ENCODE measurements at places on chromosomes 7 and 10.
A peak's percentile ranks its signal among the peaks of the same experiment; 100 is the strongest.

DNA sequence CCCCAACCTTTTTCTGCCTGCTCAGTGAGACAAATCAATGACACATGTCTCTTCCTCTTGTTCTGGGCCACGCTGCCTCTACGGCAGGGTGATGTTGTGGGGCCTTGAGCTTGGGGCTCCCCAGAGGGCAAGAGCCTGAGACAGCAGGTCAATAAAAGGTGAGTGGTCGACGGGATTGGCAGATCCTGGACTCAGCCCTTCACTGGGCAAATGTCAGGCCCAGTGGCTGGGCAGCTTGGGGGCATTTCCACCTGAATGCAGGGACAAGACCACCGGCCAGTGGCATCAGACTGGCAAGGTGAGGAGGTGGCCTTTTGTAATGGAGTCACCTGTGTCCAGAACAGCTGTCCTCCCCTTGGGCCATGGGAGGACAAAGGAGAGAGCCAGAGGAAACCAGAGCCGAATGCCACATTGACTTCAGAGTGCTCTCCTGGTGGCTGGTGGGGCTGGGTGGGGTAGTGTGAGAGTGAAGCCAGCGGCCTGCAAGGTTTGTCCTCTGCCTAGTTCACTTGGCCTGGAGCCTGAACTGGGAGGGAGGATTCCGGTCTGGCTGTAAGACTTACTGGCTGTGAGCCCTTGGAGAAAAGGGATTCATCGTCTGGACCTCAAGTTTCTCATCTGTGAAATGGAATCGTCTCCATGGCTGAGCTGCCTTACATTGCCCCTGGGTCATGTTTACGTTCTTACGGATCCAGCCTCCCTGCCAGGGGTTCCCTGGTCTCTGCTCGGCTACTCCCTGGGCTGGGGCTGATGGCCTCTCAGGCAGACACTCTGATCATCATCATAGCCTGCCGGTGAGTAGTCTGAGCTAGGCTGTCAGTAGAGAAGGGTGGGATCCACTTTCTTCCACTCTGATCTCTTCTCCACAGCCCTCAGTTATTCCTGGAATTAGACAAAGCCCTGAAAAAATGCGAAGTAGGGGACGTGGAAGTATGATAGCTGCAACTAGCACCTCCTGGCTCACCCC lies 25.4 kb upstream of the CRHR2 start:
- no peak for DNase-seq

- no peak for DNase-seq
These were observed 24.4 kb downstream of the CACNA2D1 start for GRCh38 chr7:82419200-82419599.

- DNase-seq: no peak
These were observed 1.4 kb downstream of the DNAH11 start for GRCh38 chr7:21544303-21544656.

- no peak for DNase-seq
These were observed 111.0 kb upstream of the KMT2E start for GRCh38 chr7:104903044-104903443.

DNA sequence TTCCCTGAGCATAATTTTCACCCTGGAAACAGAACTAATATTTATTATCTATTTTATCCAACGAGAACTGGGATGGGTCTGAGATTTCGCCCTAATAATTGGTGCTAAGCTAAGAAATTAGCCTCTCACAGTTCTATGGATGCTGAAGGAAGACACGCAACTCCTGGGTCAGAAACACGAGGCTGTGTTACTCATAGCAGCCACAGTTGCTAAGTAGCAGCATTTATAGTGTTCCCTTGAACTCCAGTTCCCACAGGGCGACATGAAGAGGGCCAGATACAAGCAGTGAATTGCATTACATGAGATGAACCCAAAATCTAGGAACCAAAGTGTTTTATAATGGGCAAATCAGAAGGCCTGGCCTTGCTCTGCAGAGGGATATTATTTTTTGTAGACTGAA lies 109.8 kb upstream of the AGR3 start:
- DNase-seq: no peak

DNA sequence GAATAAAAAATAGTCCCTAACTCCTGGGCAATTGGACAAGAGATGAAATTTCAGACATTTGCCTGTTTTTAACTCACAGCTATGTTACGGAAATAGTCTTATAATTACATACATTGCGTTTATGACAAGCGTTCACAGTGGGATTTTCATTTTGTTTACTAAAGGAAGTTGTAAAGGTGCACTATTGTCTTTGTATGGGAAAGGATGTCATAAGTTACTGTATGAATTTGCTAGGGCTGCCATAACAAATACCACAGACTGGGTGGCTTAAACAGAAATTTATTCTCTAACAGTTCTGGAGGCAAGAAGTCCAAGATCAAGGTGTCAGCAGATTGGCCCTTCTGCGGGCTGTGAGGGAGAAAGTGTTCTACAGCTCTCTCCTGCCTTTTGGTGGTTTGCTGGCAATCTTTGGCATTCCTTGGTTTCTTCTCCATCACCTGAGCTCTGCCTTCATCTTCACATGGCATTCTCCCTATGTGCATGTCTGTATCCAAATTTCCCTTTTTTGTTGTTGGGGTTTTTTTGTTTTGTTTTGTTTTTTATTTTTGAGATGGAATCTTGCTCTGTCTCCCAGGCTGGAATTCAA lies 5.6 kb downstream of the NFE2L3 start:
- DNase-seq: no peak

GRCh38 chr7:141276031-141276430 lies 202.2 kb downstream of the TMEM178B start:
- DNase-seq: no peak

GRCh38 chr7:32560075-32560474 lies 64.8 kb downstream of the AVL9 start:
- DNase-seq: no peak

- DNase-seq: no peak
These were observed 110.0 kb downstream of the SPAG6 start for GRCh38 chr10:22455068-22455857.

GRCh38 chr10:19367176-19367575 lies 318.6 kb downstream of the MALRD1 start:
- no peak for DNase-seq

GRCh38 chr10:65470986-65471385 lies 1454.8 kb upstream of the LRRTM3 start:
- DNase-seq: no peak

DNA sequence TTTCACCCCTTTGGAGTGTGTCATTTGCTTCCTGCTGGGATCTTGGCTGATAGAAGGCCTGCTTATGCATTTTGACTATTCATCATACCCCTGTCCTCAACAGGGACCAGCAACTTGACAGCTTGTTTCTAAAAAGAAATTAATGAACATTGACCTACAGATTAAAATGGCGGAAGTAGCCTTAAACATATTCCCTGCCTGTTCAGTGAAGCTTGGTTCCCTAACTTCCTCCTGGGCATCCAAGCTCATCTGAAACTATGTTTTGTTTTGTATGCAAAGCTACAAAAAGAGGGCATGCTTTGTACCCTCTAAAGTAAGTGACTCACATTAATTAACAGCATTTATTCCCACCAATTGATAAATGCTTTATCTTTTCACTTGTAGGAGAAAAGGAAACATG lies 26.8 kb upstream of the CDK14 start:
- DNase-seq: no peak

DNA sequence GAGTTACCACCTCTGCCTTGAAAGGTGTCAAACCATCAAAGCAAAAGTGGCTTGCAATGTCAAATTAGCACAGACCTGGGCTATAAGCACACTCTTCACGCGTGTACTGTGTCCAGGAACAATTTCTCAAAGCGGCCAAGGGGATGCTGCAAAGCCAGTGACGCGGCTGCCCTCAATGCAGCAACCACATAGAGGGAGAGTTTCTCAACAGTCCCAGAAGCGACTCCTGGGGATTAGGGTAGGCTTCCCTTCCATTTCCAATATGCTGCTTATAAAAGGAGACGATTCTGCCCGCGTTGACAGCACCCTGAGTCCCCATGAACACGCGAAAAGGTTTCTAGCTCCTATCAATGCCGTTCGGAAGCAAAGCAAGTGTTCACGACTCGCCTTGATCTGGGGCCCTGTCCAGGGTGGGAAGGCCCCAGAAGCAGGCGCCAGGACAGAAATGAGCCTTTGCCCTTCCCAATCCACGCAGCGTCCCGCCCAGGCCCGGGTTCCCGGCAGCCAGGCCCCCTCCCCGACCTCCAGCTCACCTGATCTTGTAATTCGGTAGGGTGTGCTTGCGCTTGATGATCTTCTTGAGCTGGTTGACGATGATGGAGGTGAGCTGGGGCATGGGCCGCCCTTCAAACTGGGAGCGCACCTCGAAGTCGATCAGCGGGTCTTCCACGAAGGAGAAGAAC lies 1.3 kb downstream of the PDZD8 start:
- DNase-seq: peak; percentile 32

DNA sequence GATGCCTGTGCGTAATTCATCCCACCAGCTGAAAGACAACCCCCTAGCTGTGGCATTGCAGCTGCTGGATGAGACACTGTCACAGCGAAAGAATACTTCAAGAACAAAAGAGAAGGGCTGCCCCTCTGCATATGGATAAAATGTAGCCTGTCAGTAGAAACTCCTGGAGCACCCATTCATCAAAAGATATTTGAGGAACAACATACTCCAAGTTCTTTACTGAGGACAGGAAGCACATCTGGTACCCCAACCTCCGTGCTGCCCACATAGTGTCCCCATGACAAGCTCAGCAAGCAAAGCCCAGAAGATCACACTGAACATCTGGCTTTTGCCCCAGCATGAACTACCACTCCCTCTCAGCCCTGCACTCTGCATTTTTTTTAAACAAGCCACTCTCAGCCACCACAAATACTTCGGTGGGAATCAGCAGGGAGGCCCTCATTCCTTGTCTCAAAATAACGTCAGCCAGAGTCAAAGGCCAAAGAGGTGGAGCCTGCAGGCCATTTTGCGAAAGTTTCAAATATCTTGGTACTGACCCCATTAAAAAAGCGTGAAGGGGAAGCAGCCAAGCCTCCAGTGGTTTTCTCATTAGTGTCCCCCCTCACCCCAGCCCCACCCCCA lies 1.7 kb downstream of the CREB3L2 start:
- no peak for DNase-seq

Measured in CD4-positive, alpha-beta T cell treated with Interleukin-6 at 100 ng/mL for 8 hours (primary cell).